Uterus (tissue), 4 donors: ENCODE measurements at places on chromosomes 12 and 14. TPM values are rescaled to one million over a fixed set of nuclear protein-coding genes. Genes with fewer than 3 reads are reported as not detected.
A peak's percentile ranks its signal among the peaks of the same experiment; 100 is the strongest.

Gene NR1H4
- not detected for total RNA-seq

Gene PTPRO
- 9.2 TPM for total RNA-seq

Gene KRT71
- total RNA-seq: not detected

Gene TAMALIN
- 6.4 TPM for total RNA-seq

Gene KCNC2
- total RNA-seq: not detected

Gene PLEKHH1
- 5.9 TPM for total RNA-seq

Gene C1QL4
- not detected for total RNA-seq

Gene PABPN1
- total RNA-seq: 17.4 TPM

Gene CPNE6
- not detected for total RNA-seq

GRCh38 chr12:9673404-9674225, 4.1 kb downstream of the CLEC2D start:
- DNase-seq: peak; percentile 32
- no peak overlapping the region for H3K4me3 ChIP-seq
- no peaks in the 10 kb centered on the region for H3K27me3 ChIP-seq
- no peak overlapping the region for H3K27ac ChIP-seq
- H3K4me1 ChIP-seq: peaks cover under 1% of the 10 kb centered on the region

DNA sequence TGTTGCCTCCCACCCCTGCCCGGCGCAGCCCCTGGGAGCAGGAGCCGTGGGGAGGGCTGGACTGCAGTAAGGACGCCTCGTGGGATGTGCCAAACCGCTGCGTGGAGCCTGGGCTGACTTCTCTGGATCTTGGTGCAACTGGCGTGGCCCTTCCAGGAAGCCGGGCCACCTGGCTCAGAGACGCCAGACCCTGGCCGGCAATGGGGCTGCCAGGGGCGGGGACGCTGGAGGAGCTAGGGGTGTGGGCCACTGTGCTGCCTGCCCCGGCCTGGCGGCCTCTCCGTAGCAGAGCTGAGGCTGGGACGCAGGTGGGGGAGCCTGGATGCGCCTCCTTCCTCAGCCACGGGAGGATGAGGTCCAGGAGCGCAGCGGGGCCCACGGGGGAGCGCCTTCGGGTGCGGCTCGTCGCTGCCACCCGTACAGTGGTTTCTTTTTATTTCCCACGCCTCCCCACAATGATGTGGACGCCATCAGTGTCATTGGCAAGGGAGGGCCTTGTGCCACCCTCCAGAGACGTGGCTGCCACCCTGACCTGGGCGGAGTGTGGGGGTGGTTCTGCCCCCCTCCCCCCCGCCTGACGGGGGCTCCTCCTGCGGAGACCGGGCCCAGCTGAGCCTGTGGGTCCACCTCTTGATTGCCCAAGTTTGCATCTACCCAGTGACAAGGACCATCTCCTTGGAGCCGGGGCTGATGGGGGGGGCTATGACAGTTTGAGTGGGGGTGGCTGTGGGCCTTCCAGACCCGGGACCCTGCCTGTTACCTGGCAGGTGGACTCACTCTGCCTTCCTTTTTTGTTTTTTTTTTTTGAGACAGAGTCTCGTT, 11.3 kb downstream of the DDX51 start:
- no peak for DNase-seq
- H3K27me3 ChIP-seq: no peaks in the 10 kb centered on the region
- no peak overlapping the region for H3K27ac ChIP-seq
- H3K4me1 ChIP-seq: no peaks in the 10 kb centered on the region
- no peak overlapping the region for H3K4me3 ChIP-seq
- H3K36me3 ChIP-seq: no peaks in the 10 kb centered on the region

GRCh38 chr12:116130431-116130830, 147.1 kb downstream of the MED13L start:
- no peak overlapping the region for H3K27ac ChIP-seq
- no peaks in the 10 kb centered on the region for H3K36me3 ChIP-seq
- H3K4me1 ChIP-seq: peaks cover 7% of the 10 kb centered on the region
- H3K4me3 ChIP-seq: no peak overlapping the region
- no peak for DNase-seq

GRCh38 chr12:104698871-104699270, 242.1 kb downstream of the CHST11 start:
- H3K36me3 ChIP-seq: no peaks in the 10 kb centered on the region
- no peaks in the 10 kb centered on the region for H3K4me1 ChIP-seq
- no peak overlapping the region for H3K4me3 ChIP-seq
- H3K27me3 ChIP-seq: no peaks in the 10 kb centered on the region

- peak overlapping the region; percentile 72 for H3K27ac ChIP-seq
- no peaks in the 10 kb centered on the region for H3K36me3 ChIP-seq
- H3K4me3 ChIP-seq: no peak overlapping the region
- no peak for DNase-seq
These were observed 156.5 kb downstream of the PRKCH start for GRCh38 chr14:61477712-61478462.

DNA sequence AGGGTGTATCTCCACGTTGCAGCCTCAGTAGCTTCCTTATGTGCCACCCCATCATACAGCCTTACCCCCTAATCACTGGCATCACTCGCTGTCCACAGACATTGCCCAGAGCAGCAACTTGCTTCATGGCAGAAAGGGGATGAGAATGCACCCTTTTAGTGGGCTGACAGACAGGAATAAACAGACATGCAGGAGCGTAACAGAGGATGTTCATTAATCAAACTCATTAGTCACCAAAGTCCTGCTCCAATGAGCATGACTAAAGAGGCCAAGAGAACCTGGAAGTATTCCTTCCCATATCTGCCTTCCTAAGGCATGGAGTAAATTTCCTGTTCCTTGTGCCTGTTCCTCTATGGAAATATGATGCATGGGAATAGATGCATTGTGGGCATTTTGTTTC, 197.0 kb downstream of the PHLDA1 start:
- H3K4me3 ChIP-seq: no peak overlapping the region
- H3K27me3 ChIP-seq: no peaks in the 10 kb centered on the region
- H3K27ac ChIP-seq: no peak overlapping the region
- H3K36me3 ChIP-seq: no peaks in the 10 kb centered on the region

DNA sequence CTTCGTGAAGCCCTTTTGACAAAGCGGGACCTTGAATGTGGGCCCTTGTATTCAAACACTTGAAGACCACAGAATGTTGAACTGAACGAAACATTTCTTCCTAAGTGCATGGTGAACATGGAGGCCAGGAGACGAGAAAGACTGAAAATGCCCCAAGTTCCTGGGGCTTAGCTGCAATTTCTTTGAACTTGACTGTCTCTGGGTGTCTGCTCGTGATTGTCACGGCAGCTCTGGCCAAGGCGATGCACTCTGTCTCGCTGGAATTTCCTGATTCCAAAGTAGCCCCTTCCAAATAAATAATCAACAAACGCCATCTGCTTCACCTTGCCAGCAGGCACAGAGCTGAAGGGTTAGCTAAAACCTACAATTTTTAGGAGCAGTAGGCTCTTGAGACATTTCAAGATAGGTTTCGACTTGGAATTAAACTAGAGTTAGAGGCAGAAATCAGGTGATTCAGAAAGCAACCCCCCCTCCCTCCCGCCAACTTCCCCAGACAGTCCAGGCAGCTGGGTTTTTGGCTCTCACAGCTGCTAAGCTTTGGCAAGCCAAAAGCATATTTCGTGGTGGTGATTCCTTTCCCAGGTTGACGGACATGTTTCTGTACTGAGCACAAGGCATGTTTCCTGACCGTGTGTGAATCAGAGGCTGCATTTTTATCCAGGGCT, 13.5 kb upstream of the IRF2BPL start:
- peaks cover 44% of the 10 kb centered on the region for H3K4me1 ChIP-seq
- H3K27ac ChIP-seq: peak overlapping the region; percentile 94
- DNase-seq: peak; percentile 80
- no peaks in the 10 kb centered on the region for H3K36me3 ChIP-seq

GRCh38 chr12:103969391-103969790, 3.7 kb downstream of the TDG start:
- H3K4me3 ChIP-seq: no peak overlapping the region
- no peak for DNase-seq
- peaks cover 5% of the 10 kb centered on the region for H3K4me1 ChIP-seq
- no peaks in the 10 kb centered on the region for H3K27me3 ChIP-seq
- H3K36me3 ChIP-seq: no peaks in the 10 kb centered on the region
- H3K27ac ChIP-seq: no peak overlapping the region

DNA sequence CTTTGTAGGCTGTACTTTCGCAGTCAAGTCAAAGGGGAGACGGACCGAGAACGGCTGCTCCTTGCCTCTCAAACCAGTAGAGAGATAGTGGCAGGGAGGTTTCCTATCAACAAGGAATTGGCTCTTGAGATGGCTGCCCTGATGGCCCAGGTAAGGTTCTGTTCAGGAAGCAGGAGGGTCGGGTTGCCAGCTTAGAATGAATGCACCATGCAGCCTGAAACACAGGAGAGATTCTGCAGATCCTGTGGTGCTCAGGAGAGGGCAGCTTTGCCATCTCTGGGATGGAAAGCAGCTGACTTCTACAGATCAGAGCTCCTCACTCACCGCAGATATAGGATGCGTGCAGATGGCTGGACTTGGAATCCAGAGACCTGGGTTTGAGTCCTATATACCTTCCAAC, 18.0 kb downstream of the PIGH start:
- no peaks in the 10 kb centered on the region for H3K4me1 ChIP-seq
- H3K27ac ChIP-seq: no peak overlapping the region
- H3K36me3 ChIP-seq: no peaks in the 10 kb centered on the region
- DNase-seq: no peak
- no peaks in the 10 kb centered on the region for H3K27me3 ChIP-seq

DNA sequence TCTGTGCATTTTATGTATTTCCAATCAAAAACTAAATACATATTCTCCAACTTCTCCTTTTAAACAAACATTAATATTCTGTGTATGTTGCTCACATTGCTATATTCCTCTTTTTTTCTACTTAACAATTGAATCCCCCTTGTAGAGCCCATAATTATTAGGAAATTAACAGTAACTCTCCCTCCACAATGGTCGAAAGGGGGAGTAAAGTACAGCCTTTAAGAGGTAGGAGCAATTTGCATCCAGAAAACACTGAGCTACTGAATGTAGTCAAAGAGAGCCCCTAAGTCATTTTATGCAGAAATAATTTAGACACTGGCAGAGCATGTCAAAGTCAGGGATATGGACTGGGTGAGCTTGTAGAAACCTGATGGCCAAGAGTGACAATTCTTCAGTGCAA, 57.2 kb upstream of the SCN8A start:
- DNase-seq: no peak
- no peaks in the 10 kb centered on the region for H3K4me1 ChIP-seq
- no peaks in the 10 kb centered on the region for H3K27me3 ChIP-seq
- H3K4me3 ChIP-seq: no peak overlapping the region

- DNase-seq: no peak
- no peak overlapping the region for H3K27ac ChIP-seq
- H3K27me3 ChIP-seq: no peaks in the 10 kb centered on the region
- H3K4me1 ChIP-seq: no peaks in the 10 kb centered on the region
These were observed 8.4 kb upstream of the EID3 start for GRCh38 chr12:104294927-104295668.

- no peak overlapping the region for H3K4me3 ChIP-seq
- H3K27me3 ChIP-seq: no peaks in the 10 kb centered on the region
- H3K27ac ChIP-seq: no peak overlapping the region
- H3K4me1 ChIP-seq: peaks cover 6% of the 10 kb centered on the region
- H3K36me3 ChIP-seq: no peaks in the 10 kb centered on the region
These were observed 53.9 kb downstream of the ISCA2 start for GRCh38 chr14:74547331-74547927.

DNA sequence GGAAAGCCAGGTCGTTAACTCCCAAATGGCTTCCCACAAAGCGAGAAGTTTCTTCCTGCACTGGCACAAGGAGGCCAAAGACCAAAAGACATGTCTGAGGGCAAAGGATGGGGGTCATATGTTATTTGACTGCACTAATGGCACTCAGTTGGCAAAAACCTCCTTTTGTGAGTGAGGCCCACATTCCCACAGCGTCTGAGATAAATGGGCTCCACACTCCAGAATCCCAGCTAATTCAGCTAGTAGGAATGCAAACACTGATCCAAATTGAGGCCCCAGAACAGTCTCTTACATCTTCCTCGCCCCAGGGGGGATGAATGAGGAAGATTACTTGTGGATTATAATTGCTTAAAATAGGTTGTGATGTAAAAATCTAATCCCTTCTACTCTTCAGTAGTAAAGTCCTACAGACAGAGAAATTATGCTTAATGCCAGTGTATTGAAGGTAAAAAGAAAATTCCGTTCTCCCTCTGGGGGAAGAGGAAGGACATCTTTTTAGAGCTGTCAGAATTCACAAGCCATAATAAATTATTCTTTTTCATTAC, 86.4 kb upstream of the PIWIL1 start:
- no peak overlapping the region for H3K4me3 ChIP-seq
- no peaks in the 10 kb centered on the region for H3K36me3 ChIP-seq
- H3K4me1 ChIP-seq: no peaks in the 10 kb centered on the region
- DNase-seq: no peak

GRCh38 chr12:114746297-114747011, 62.5 kb upstream of the TBX3 start:
- no peak overlapping the region for H3K4me3 ChIP-seq
- no peaks in the 10 kb centered on the region for H3K36me3 ChIP-seq
- DNase-seq: no peak
- H3K27me3 ChIP-seq: no peaks in the 10 kb centered on the region

GRCh38 chr12:124389138-124389724, 94.3 kb downstream of the RFLNA start:
- no peaks in the 10 kb centered on the region for H3K36me3 ChIP-seq
- peak overlapping the region; percentile 42 for H3K4me3 ChIP-seq
- peak; percentile 89 for DNase-seq
- H3K27ac ChIP-seq: peak overlapping the region; percentile 90
- no peaks in the 10 kb centered on the region for H3K27me3 ChIP-seq
